ENCODE measurements at places on chromosomes 12 and 14.
A peak's percentile ranks its signal among the peaks of the same experiment; 100 is the strongest.

- no peak for DNase-seq
These were observed 6.0 kb downstream of the SYT1 start for GRCh38 chr12:78870539-78870938.

GRCh38 chr14:100640471-100641273 lies 53.5 kb upstream of the BEGAIN start:
- peak; percentile 29 for DNase-seq

GRCh38 chr12:100337727-100338126 lies 19.1 kb upstream of the SLC17A8 start:
- no peak for DNase-seq

DNA sequence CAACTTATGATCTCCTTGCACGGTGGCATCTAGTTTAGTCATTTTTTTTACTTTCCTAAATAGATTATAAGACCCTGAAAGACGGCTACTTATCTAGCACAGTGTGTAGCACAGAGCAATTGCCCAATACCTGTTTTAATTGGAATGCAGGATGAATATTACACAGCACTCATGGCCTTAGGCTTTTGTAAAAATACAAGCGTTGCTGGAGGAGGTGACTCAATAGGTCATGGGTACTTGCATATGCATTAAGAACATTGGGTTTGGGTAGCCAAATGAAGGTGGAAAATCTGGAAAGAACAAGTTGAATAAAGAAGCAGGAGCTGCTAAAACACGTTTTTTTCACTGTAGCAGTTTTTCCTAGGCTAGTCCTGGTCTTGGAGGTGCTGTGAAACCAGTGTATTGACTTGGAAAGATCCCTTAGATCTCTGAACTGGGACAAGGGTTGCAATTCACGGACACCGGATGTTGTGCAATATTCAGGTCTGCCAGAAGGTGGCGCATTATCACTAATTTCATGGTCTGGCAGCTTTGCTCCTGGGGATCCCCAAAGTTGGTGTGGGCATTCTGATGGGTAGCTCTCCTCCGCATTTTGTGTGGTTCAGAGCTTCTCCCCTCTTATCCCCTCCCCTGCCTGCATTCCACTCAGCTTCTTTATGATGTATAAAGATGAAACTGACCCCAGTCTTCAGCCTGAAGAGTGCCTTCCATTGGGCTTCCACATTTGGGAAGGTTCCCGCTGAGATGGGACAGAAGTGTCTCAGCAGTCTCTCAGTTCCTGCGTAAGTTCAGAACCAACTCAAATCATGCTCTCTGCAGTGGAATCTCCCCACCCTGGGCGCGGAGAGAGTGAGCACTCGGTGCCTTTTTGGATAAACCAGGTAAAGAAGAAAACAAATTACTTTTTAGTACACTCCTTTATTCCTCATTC lies 278.3 kb downstream of the NRXN3 start:
- no peak for DNase-seq

DNA sequence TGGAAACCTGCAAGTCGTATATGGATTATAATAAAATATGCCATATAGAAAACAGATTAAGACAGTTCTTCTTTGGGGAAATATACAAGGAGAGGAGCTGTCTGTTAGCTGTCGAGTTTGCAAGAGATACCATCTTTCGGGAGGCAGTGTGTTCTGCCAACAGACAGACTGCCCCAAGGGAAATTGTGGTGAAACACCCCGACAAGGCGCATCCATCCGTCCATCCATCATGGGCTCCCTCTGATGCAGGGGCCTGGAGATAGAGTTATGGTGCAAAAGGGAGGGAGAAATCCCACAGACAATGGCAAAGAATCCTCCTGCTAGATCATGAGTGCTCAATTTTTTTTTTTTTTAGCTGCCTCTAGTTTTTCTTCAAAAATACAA lies 156.3 kb downstream of the DPF3 start:
- no peak for DNase-seq

DNA sequence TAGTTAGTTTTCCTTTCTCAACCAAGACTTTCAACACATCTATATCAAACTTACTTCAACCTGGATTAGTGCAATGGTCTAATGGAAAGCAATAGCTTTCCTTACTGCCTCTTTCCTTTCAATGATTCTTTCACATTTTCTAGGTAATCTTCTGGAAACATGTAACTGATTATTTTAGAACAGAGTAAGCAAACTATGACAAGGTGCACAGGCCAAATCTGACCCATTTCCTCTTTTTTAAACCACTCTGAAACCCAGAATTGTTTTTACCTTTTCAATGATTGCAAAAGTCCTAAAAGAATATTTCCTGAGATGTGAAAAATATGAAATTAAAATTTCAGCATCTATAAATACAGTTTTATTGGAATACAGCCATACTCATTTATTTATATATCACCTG lies 81.6 kb upstream of the TMTC2 start:
- no peak for DNase-seq

DNA sequence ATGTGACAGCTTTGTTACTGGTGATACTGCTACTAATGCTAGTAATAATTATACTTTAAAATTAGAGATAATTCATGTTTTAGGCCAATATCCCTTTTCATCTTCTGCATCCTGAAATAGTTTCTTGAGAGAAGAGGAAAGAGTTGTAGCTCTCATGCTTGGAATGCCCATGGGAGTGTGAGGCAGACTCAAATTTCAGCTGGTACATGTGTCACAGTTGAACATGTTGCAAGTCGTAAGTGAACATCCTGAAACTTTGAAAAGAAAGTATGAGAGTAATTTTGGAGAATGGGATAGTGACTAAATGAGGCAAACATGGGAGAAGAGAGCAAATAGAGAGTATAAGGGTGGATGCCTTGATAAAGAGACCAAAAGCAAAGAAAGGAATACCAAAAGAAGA lies 168.0 kb downstream of the TMTC3 start:
- DNase-seq = no peak

DNA sequence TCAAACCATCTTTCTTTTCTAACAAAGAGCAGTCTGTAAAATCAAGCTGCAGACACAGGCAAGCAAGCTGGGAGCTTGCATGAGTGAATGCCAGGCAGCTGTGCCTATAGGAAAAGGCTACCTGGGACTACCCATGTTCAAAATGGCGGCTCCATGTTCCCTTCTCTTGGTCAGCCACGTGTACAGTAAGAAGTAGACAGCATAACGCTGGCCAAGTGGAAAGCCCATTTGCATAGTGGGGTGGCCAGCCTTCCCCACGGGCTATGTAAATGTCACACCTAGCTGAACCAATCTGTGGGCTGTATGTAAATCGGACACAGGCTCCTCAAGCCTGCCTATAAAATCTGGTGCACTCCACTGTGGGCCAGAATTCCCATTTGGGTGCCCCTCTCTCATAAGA lies 117.1 kb downstream of the SYT10 start:
- DNase-seq = no peak

DNA sequence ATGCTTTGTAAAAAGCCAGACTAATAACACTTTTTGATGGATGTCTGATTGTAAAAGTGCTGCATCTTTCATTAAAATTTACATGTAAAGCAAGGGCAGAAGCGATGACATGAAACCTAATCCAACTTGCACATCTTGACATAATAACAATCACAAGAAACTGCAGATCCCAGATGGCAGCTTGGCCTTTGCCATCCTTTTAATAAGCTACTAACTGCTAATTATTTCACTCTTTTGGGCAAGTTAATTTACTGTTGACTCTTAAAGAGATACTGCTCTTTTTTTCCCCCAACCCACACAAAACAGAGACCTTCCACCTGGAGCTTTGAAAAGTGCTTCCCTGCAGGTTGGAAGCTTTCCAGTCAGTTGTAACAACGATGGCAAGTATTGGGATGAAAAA lies 137.5 kb downstream of the NRXN3 start:
- no peak for DNase-seq

DNA sequence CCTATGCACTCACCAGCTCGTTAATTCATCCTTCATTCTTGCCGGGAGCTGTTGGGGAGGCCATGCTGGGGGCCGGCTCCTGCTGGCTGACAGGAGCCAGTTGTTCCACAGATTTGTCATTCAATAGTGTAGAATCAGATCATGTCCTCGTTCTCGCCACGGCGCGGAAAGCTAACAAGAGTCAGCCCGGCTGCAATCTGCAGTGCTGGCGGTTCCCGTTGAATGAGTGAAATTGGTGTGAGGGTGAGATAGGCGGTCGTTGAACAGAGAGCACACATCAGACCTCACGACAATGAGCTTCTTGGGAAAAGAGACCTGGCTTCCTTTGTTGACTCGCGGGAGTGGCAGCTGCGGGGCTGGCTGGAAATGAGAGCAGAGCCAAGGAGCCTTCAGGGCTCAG lies 57.5 kb downstream of the KIF26A start:
- no peak for DNase-seq

GRCh38 chr12:39723831-39724230 lies 104.2 kb upstream of the ABCD2 start:
- no peak for DNase-seq

GRCh38 chr14:89180546-89180945 lies 236.5 kb downstream of the FOXN3 start:
- DNase-seq = no peak

DNA sequence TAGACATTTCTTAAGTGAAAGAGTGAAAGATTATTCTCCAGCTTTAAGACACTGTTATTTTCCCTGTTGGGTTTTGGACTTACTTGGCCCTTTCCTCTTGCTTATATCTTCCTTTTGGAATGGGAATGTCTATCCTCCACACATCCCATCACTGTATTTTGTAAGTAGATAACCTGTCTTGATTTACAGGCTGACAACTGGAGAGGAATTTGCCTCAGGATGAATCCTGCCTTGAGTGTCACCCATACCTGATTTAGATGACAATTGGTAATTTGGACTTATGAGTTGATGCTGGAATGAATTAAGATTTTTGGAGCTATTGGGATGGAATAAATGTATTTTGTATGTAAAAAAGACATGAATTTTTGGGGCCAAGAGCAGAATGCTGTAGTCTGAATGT lies 74.2 kb upstream of the KICS2 start:
- no peak for DNase-seq

GRCh38 chr14:75476274-75476995 lies 45.8 kb upstream of the BATF start:
- no peak for DNase-seq

GRCh38 chr12:58871556-58871955 lies 48.7 kb downstream of the LRIG3 start:
- no peak for DNase-seq

DNA sequence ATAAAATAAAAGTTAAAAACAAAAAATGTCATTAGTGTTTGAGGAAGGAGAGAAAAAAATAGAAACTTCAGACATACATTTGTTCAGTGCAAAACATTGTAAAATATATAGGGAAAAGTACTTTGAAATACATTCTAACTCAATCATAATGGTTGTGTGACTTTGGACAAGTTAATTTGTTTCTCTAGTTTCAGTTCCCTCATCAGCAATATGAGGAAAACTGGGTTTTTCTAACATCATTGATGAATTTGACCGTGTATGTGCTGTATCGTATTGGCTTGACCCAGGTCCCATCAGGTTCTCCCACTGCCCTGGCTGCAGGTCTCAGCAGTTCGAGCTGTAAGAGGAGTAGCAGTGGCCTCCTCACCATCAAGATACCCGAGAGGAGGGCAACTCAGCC lies 173.9 kb upstream of the ATF7IP start:
- DNase-seq = no peak

- no peak for DNase-seq
These were observed 22.1 kb downstream of the SPPL3 start for GRCh38 chr12:120882055-120882555.

GRCh38 chr12:115044073-115044472 lies 360.1 kb upstream of the TBX3 start:
- DNase-seq = no peak

- DNase-seq = no peak
These were observed 913.1 kb upstream of the FBXO33 start for GRCh38 chr14:40345334-40345733.

GRCh38 chr14:99774556-99775307 lies 18.5 kb upstream of the EML1 start:
- no peak for DNase-seq

DNA sequence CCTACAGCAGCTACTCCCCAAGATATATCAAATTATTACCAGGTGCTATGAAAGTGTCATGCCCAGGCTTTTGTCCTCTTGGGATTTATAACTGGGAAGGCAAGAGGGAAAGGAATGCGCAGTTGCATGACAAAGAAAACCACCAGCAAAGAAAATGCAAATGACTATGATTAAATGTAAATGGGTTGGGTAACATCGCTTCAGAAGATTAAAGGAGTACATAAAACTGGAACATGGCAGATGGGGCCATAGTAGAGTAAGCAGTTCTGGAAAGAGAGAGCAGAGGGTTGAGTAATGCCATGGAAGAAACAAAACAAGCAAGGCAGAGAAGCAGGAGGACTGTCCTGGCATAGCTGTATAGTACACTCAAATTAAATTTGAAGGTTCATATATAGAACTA lies 493.1 kb downstream of the NOVA1 start:
- DNase-seq = no peak

DNA sequence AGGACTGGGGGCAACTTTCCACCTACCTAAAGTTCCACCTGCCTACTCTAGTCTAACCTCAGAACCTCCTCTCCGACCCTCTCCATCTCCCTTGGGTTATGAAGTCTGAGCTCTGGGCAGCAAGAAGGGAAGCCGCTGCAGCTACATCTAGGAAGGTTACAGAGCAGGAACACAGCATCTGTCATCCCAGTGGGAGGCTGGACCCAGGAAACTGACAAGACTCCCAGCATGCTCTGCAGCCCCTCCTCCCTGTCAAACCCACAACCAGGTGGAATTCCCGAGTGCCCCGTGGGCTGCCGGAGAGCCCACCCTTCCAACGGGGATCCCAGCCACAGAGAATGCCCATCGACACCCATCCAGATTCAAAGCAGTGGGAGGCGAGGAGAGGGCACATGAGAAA lies 2.1 kb downstream of the TESC start:
- DNase-seq = no peak

GRCh38 chr12:131793243-131794022 lies 34.8 kb upstream of the MMP17 start:
- no peak for DNase-seq

DNA sequence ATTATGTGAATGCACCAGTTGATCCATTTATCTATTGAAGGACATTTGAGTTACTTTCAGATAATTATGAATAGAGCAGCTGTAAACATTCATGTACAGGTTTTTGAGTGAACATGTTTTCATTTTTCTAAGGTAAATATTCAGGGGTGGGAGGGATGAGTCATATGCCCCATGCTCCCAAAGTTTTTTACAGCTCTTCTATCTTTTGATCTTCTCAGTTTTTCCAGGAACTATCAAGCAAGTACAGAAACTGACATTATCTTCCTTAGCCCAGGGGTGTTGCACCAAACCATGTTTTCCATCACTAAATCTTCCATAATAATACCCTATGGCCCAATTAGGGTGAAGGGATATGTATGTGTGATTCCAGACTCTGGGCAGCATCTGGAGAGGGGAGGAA lies 384.5 kb downstream of the EMP1 start:
- no peak for DNase-seq

All from stimulated activated CD4-positive, alpha-beta T cell treated with anti-CD3 and anti-CD28 coated beads, TNF-alpha, amount 100 ng/mL, for 4 hours (primary cell).